ENCODE measurements at places on chromosomes 7 and 10.
A peak's percentile ranks its signal among the peaks of the same experiment; 100 is the strongest.

DNA sequence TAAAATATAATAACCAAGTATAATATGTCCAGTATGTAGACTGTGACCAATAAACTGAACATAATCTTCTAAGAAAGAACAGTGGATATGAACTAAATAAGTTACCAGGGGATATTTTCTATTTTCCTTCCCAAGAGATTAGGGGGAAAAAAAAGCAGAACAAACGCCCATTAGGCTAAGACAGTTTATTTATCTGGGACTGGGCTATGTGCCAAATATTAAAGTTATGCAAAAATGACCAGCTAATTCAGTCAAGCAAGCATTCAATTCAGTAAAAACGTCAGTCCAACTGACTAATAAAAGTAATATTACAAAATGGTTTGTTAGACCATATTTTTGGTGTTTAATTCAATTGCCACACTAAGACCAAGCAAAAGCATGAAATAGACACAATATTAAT lies 122.2 kb downstream of the TSPAN12 start:
- DNase-seq: peak; percentile 93

DNA sequence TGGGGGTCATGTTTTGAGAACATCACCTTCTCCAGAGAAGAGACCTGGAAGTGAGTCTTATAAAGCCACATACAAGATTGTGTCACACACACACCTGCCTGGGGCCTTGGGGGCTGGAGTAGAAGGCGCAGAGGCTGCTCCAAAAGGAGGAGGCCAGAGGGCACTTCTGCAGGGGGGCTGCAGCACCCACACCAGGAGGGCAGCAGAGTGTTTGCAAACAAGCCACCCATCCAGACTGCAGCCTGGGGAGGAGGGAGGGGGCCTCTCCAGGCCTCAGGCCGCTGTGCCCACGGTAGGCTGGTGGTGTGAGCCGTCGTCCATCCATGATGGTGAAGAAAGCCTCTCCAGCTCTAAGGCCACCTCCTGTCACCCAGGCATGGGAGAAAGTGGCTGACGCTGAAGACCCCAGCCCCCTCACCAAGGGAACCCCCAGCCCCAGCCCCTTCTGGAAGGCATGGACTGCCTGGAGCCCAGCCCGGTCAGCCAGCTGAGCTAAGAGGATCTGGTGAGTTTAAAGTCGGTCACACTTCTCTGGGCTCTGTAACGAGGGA lies 77.5 kb downstream of the FOXL3 start:
- no peak for DNase-seq

DNA sequence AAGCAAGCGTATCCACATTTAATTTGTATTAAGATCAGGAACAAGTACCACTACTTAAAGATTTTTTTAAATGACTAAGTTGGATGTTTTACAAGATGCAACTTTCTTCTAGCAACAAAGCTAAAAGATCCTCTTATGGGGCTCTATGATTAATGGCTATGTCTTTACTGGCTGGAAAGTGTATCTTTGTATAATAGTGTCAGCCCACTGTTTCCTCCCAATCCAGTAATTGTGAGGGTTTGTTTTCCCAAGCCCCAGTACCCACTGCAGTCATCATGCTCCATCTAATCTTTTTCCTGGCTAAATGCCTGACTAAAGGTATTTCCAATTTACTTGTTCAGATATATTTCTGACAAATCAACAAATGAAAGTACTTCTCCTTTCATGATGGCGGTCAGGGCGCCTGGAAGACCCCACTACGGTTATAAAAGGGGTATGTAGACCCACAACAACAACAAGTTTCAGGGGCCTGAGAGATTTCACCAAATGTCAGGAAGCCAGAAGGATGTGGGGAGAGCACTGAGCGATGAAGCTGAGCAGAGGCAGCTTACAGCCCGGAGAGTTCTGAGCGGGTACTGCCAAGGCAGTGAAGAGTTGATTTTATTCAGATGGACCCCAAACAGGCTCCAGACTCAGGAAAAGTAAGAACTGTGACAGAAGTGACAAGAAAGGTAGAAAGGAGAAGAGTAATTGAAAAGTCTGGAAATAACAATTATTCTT lies 222.6 kb upstream of the KLF14 start:
- DNase-seq: peak; percentile 24

GRCh38 chr7:132541656-132542055 lies 34.6 kb downstream of the PLXNA4 start:
- no peak for DNase-seq

GRCh38 chr10:83542774-83543411 lies 596.4 kb upstream of the GHITM start:
- peak; percentile 84 for DNase-seq

DNA sequence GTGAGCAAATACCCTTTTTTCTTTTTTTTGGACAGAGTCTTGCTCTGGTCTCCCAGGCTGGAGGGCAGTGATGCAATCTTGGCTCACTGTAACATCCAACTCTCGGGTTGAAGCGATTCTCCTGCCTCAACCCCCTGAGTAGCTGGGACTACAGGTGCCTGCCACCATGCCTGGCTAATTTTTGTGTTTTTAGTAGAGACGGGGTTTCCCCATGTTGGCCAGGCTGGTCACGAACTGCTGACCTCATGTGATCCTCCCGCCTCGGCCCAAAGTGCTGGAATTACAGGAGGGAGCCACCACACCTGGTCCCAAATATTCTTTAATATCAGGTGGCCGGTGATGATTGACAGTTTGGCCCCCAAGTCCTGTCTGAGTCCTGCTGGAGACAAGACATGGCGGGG lies 6.6 kb downstream of the LAT2 start:
- DNase-seq: no peak

DNA sequence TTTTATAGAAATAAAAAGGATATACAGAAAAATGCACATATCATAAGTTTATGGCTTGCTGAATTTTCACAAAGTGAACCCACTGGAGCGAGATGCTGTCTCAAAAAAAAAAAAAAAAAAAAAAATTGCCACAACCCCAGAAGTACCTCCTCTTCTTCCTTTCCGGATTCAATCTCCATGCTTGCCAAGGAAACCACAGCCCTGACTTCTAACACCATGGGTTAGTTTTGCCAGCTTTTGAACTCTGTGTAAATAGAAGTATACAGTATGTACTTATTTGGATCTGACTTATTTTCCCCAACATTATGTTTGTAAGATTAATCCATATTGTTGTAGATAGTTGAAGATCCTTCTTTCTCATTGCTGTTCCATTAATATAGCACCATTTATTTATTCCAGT lies 40.0 kb downstream of the FANK1 start:
- peak; percentile 70 for DNase-seq

DNA sequence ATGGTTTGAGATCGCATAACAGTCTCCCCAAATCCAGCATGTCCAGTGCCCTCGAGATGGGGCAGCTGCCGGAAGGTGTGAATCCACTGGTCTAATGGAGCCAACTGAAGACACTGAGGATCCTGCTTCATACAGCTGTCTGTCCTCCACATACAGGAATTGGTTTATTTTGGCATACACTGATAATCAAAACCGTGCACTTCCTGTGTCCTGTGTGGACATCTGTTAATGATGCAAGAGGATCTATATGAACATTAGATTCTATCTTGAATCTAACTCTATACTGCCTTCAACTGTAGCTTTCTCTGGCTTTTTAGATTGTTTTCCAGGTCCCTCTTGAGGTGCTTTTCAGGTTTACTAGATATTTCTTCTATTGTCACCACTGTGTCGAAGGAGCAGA lies 3.0 kb upstream of the JAZF1 start:
- DNase-seq: peak; percentile 65

- peak; percentile 33 for DNase-seq
These were observed 342.3 kb upstream of the BMPER start for GRCh38 chr7:33562996-33563395.

GRCh38 chr10:112816033-112816430 lies 134.0 kb upstream of the TCF7L2 start:
- no peak for DNase-seq

DNA sequence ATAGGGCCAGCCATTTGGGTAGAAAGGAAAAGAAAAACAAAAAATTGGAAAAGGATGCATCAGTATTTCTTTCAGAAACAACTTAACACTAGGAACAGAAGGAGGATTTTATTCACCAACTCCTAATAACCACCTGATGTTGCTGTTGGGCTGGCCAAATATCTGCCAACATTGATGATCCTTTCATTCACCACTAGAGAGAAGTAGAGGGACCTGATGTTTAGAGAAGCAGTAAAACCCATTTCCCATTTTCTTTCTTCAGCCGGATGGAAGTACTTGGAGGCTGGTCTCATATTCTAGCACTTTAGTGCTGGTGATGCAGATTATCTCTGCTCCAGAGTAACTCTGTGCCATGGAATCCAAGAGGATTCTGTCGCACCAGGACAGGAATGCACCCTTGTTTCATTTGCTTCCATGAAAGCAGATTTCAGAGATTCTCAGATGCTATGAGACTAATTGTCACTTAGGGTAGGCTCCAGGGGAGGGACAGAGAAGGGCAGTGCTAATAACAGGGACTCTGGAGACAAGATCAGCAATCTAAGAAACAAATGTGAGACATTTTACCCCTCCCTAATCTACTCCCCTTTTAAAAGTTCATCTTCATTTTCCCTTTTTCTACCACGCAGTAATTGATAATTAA lies 3.1 kb downstream of the KLLN start:
- peak; percentile 72 for DNase-seq

- peak; percentile 62 for DNase-seq
These were observed 115.4 kb downstream of the ZMIZ1 start for GRCh38 chr10:79184145-79184625.

DNA sequence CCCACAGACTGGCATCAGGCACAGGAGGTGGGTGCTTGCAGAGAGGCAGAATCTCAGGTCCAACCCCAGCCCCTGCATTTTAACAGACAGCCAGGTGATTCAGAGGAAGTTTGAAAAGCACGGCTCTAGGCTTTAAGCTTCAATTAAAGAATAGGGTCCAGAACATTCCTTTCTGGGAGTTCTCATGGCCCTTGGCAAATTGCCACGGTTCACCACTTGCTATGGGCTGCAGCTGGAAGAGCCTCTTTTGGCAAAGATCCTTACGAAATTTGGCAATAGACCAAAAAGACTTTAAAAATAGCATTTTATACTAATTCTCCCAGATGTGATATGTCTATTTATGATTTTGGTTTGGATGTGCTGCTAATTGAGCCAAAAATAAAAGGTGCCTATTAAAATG lies 148.1 kb downstream of the ITGA8 start:
- DNase-seq: peak; percentile 54

GRCh38 chr10:10816447-10816846 lies 201.2 kb upstream of the CELF2 start:
- DNase-seq: peak; percentile 49

- DNase-seq: peak; percentile 32
These were observed 55.6 kb downstream of the STEAP1B start for GRCh38 chr7:22444181-22444971.

- DNase-seq: no peak
These were observed 209.6 kb upstream of the VWC2 start for GRCh38 chr7:49563693-49564378.

GRCh38 chr10:90424730-90425129 lies 433.1 kb downstream of the HTR7 start:
- DNase-seq: peak; percentile 68

GRCh38 chr10:79106256-79107050 lies 37.7 kb downstream of the ZMIZ1 start:
- no peak for DNase-seq

DNA sequence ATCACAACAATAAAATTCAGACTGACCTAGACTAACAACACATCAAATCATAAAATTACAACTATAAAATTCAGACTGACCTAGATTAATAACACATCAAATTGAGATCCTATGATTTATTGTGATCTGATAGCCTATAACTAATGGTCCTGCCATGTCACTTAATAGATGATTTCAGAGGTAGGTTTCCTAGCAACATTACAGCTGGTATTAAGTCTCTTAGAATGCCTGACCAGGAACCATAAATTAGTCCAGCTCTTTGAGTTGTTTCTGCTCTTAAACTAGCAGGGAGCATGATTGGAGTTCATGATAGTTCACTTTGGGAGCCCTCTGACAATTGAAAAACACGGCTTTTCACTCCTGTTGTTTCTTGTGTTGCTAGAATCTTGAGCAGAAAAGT lies 318.9 kb downstream of the BMPER start:
- no peak for DNase-seq

DNA sequence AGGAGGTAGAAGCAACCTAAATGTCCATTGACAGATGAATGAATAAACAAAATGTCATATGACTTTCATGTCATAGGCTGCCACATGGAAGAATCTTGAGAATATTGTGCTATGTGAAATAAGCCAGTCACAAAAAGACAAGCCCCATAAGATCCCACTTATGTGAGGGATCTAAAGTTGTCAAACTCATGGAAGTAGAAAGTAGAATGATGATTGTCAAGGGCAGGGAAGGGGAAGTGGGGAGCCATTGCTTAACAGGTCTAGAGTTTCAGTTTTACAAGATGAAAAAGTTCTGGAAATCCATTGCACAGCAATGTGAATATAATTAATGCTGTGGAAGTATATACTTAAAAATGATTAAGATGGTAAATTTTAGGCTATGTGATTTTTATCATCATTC lies 229.3 kb upstream of the KMT2E start:
- DNase-seq: no peak

DNA sequence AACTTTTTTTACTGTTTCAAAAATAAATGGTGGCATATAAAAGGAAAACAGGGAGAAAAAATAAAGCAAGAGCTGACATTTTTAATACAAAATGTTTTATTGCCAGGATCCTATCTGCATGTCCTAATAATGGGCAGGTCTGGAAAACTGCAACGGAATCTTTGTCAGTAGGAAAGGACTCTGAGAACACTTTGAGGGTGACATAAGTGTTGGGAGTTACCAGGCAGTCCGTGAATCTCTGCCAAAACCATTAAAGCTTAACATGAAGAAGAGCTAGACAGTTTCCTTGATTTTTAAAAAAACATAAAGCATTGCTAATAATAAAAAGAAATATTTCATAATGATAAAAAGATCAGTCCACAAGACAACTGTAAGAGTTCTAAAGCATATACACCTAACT lies 80.7 kb downstream of the AGMO start:
- DNase-seq: no peak

DNA sequence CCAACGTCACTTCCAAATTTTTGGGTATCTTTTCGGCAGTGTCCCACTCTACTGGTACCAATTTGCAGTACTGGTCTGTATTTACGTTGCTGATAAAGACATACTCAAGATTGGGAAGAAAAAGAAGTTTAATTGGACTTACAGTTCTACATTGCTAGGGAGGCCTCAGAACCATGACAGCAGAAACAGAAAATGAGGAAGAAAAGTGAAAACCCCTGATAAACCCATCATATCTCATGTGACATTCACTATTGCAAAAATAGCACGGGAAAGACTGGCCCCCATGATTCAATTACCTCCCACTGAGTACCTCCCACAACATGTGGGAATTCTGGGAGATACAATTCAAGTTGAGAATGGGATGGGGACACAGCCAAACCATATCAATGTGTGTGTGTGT lies 364.0 kb upstream of the KCND2 start:
- DNase-seq: no peak

DNA sequence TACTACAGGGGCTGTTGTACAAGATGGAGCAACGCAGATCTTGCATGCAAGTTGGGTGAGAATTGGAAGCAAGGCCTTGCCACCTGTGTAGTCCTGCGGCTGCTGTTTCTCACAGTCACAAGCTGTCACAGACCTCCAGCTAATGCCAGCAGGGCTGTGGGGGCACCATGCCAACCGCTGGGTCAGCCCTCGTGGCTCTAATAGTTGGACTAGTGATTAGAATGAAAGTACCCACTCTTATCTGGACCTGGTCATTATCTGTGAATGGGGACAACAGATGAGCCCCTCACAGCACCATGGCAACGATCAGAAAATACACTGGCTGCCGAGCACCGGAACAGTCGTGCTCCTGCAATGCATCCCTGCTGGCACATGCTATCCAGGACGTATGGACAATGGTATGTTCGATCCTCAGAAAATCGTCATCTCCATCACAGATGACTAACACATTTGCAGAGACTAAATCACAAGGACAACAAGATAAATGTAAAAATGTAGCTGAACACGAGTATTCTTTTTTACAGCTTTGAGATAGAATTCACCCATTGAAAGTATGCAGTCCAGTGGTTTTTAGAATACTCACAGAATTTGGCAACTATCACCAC lies 80.4 kb upstream of the CALN1 start:
- DNase-seq: no peak
